Hematopoietic multipotent progenitor cell treated with erythropoietin and hydrocortisone succinate and interleukin-3 and kit ligand, for 17 days (in vitro differentiated cells): ENCODE measurements at places on chromosomes 16 and 17.

DNA sequence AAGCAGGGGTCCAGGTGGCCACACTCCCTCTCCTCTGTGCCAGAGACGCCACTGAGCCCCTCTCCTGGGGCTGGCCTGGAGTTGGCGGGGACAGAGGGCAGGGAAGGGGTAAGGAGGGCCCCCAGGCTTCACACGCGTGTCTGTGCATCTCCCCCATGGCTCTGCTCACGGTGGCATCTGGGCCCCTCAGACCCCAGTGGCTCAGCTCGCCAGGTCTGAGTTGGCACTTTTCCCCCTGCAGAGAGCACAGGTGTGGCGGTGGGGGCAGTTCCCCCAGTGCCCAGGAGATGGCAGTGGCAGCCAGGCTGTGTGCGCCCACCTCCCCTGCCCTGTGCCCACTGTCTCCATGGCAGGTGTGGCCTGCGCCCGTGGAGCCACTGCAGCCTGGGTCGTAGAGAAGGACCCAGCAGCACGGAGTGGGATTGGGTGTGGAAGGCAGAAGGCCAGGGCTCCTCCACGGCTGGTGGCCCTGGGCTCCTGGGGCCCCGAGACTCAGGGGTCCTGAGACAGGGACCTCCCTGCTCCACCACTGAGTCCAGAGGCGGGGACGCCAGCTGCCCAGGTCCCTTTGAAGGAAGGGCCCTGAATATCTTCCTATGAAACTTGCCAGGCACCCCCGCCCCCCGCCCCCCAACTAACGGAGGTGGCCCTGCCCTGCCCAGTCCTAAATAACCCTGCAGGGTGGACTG is 4.3 kb upstream of the APRT start:
- DNase-seq = peak; percentile 11

GRCh38 chr17:5526821-5527598 is 40.6 kb downstream of the MIS12 start:
- no peak for DNase-seq

GRCh38 chr16:5928476-5929065 is 831.0 kb upstream of the EEF2KMT start:
- no peak for DNase-seq

- DNase-seq = no peak
Measured at GRCh38 chr17:42891539-42892152, 9.0 kb upstream of the G6PC1 start.

GRCh38 chr16:10738231-10739077 is 5.2 kb upstream of the NUBP1 start:
- DNase-seq = no peak

- no peak for DNase-seq
Measured at GRCh38 chr17:27565874-27566670, 64.9 kb upstream of the LGALS9 start.

- no peak for DNase-seq
Measured at GRCh38 chr17:64300699-64300965, 37.6 kb upstream of the TEX2 start.

DNA sequence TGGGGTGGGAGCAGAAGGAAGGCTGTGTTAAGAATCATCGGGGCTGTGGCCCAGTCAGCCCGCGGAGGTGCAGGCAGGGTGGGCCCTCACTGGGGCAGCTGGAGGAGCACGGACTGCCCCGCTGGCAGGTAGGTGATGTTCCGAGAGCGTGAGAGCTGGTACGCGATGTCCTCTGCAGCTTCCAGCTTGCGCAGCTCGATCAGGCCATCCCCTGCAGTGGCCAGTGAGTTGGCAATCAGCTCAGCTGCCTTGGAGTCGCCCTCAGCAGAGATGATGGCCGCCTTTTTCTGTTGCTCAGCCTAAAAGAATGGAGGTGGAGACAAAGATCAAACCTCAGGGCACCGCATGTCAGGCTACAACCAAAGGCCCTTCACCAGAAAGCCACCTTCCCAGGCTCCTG is 9.8 kb downstream of the PHB1 start:
- DNase-seq = no peak

- no peak for DNase-seq
Measured at GRCh38 chr16:22813223-22813947, 577 bp upstream of the HS3ST2 start.

DNA sequence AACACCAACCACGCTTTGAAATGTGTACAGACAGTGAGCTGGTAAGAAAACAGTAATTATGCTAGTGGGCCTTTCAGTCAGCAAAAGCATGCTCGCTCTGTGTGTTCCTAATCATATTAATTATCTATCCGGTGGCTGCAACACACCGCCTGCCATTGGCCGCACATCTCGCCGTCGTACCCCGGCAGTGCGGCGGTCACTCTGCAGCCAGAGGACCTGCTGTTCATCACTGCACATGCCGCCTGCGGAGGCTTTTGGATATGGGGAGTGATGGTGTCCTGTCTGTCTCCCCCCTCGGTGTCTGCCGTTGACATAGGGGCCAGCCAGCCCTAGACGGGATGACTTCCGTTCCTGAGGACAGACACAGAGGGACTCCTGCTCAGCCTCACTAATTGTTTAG is 68.5 kb downstream of the RPA1 start:
- no peak for DNase-seq

GRCh38 chr17:48333034-48333530 is 96.9 kb downstream of the SKAP1 start:
- no peak for DNase-seq

- no peak for DNase-seq
Measured at GRCh38 chr17:42698736-42699414, 16.5 kb downstream of the CNTNAP1 start.

DNA sequence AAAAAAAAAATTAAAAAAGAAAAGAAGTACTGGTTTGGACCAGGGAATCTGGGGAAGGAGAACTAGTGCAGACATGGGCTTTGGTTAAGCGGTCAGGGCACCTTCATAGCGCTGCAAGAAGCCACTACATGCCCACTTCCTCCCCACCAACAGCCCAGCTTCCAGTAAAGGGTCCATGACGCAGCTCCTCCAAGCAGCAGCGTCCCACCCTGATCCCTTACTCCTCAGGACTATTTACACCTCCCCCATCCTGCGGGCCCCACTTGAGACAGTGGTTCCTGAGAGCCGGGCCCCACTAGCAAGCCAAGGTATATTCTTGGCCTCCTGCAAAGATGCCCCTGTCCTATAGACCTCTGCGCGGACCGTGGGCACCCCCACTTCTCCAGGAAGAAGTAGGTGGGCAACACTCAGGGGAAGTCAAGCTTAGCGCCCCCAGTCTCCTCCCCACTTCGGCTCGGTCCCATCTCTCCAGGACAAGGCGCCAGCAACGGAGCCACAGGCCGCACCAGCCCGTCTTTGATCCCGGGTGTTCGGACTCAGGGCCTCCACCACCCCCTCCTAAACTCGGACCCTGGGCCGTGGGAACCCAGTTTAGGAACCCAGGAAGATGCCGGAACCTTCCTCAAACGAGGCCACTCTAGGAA is 913 bp upstream of the PRR14 start:
- DNase-seq = no peak

DNA sequence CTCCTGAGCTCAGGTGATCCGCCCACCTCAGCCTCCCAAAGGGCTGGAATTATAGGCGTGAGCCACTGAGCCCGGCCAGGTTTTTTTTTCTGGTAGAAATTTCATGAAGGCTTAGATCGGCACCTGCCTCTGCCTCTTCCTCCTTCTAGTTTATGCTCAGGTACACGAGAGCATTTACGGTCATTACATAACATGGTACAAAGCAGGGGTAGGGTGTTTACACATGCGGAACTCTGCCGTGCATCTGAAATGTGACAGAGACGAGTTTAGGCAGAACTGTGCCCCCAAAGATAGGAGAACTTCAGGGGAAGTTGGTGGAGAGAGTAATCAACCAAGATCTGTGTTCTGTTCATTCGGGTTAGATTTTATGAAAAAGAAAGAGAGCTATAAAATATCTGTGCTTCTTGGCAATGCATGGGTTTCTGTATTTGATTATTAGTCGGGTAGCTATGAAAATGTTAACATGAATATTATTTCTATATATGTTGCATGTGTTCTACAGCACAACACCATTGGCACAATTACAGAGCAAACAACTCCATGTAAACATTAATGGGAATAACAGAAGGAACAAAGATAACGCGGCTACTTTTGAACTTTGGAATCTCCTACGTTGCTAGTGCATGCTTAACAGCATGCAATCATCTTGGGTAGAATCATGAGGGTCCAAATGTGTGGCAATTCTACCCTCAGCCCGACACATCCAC is 23.5 kb upstream of the MAP2K6 start:
- DNase-seq = no peak

DNA sequence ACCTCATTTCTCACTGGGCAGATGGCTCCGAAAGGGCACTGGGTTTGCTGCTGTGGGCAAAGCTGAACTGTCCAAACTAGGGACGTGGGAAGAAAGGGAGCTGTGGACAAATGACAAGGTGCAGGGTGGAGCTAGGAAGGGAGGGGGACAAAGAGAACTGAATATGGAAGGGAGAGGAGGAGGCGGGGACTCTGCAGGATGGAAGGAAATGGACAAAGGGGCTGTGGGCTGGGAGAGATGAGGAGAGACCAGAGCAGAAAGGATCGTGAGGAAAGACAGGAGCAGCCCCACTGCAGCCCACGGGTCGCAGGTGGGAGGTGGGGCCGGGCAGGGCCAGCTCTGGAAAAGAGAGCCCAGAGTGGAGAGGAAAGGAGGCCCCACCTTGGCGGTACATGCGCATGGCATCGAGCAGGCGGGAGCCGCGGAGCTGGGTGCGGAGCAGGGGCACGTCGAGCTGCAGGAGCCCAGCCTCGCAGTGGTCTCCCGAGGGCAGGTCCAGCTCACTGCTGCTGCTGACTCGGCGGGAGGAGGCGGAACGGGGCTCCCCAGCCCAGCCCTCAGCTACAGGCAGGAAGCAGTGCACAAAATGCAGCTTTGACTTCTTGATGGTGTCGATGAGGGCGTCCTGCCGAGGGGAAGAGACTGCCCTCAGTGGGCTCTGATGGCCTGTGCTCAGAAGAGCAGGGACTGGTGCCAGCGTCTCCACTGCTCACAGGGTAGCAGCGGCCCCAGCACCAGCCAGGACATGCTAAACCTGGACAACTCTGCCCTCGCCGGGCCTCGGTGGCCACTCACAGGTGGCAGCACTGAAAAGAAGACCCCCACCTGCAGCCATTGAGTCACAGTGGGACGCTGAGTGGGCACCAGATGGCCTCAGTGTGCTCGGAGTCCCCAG is 66.8 kb downstream of the PIPOX start:
- no peak for DNase-seq

DNA sequence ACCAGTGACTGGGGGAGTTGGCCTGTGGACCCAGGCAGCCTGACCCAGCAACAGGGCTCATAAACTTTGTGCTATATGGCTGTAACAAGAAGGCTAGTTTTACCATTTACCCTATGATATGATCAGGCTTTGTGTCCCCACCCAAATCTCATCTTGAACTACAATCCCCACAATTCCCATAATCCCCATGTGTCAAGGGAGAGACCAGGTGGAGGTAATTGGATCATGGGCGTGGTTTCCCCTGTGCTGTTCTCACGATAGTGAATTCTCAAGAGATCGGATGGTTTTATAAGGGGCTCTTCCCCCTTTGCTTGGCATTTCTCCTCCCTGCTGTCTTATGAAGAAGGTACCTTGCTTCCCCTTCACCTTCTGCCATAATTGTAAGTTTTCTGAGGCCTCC is 111.2 kb upstream of the NLRP1 start:
- DNase-seq = no peak
